Activated CD4-positive, alpha-beta T cell treated with anti-CD3 and anti-CD28 coated beads, Interleukin-2, Interleukin-4, amounts not matched to agents 100 ng/mL and 50 ng/mL, durations not matched to agents 16 hours and 8 hours (primary cell): ENCODE measurements at places on chromosomes 3 and 15.

GRCh38 chr3:141181819-141182218, 49.8 kb upstream of the PXYLP1 start:
- DNase-seq, result no peak

DNA sequence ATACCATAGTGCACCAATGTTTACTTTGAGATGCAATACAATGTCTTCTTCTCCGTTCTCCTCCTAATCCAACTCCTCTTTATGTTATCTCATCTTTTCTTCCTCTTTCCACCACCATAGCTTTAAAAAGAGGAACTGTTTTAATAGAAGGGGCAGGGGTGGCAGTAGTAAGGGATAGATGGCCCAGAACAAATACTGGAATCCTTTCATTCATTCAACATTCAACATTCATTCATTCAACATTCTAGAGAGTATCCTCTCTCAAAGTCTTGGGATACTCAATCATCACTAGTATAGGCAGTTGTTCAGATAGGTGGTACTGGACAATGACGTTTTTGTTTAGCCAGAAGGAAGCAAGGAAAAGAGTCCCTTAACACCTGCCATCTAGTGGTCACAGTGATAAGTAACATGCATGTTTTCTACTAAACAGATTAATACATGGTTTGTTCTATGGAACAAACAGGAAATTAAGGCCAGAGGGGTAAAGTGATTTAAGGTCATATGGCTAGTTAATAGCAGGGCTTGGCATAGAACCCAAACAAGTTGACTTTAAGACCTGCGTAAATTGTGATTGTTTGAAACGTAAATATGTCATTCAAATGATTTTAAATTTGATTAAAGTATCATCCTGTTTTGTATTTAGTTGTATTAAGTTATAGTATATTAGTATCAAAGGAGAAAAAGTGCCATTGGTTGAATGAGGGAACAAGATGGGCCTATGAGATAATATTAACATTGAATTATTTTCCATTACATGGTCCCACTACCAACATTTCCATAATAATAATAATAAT, 26.9 kb upstream of the EHHADH start:
- DNase-seq, result peak; percentile 43

GRCh38 chr3:110814170-110815007, 257.2 kb upstream of the NECTIN3 start:
- peak; percentile 89 for DNase-seq

GRCh38 chr3:194168994-194169393, 33.0 kb downstream of the HES1 start:
- no peak for DNase-seq

GRCh38 chr3:3309887-3310286, 130.4 kb upstream of the CRBN start:
- no peak for DNase-seq

DNA sequence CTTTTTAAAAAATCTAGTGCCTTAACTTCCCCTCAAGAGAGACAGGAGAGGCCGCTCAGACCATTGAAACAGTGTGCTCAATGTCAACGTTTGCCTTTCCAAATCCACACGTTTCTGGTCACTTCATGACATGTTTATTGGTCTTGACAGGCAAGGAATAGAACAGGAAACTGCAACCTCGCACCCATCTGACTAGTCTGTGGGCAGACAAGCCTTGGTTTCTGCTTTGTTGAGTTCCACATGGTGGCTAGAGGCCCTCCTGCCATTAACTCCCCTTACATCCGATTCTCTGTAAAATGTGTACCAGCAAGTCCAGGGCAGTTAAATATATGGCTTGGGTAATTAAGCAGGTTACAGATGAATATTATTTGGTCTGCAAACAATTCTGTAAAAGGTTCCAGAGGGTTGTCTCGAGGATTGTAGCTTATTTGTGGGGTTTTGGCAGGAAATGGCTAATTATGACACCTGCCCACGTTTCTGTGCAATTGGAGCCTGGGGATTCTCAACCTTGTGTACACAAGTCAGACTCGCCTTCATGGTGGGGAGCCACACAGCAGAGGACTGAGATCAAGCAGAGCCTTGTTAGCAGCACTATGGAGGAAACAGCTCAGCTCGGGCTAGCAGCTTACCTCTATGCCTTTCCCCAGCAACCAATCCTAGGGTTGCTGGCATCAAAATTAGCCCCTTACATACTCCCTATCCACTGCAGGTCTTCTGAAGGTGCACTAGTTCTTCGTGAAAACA, 317.5 kb upstream of the IGF1R start:
- DNase-seq, result no peak

DNA sequence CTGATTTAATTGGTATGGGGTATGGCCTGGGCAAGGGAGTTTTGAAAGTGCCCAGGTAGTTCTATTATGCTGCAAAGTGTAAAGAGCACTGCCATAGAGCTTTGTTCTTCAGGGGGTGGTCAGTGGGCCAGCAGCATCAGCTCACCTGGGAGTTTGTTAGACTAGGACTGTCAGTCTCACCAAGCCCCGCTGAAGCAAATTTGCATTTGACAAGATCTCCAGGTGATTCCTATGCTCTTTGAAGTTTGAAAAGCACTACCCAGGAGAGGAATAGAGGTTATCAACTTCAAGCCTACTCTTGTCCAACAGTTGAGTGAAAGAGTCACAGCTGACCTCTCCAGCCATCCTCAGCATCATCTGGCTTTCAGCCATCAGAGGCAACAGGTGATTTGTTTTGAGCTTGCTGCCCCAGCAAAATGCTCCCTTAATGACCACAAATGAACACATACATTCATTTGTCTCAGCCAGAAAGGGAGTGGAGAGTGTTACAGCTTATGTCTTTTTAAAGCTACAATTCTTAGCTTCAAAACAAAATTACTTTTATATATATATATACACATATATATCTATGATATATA, 8.0 kb downstream of the ZSCAN2 start:
- DNase-seq, result no peak

GRCh38 chr3:60555686-60556354, 695.4 kb downstream of the FHIT start:
- peak; percentile 54 for DNase-seq

DNA sequence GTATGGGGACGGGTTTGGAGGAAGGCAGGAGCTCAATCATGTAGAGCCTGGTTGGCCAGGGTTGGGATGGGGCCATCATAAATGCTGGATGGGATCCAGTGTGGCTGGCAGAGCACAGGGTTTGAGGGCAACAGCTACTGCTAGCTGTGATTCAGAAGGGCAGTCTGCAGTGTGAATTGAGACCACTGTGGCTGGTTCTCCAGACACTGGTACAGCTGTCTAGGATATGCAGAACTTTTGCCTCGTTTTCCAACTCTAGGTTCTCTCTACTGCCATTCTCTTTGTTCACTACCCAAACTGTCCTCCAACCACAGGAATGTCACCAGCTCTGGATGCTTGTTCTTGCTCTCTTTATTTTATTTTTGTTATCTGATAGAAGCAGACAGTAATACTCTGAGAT, 543.6 kb downstream of the AGBL1 start:
- no peak for DNase-seq

DNA sequence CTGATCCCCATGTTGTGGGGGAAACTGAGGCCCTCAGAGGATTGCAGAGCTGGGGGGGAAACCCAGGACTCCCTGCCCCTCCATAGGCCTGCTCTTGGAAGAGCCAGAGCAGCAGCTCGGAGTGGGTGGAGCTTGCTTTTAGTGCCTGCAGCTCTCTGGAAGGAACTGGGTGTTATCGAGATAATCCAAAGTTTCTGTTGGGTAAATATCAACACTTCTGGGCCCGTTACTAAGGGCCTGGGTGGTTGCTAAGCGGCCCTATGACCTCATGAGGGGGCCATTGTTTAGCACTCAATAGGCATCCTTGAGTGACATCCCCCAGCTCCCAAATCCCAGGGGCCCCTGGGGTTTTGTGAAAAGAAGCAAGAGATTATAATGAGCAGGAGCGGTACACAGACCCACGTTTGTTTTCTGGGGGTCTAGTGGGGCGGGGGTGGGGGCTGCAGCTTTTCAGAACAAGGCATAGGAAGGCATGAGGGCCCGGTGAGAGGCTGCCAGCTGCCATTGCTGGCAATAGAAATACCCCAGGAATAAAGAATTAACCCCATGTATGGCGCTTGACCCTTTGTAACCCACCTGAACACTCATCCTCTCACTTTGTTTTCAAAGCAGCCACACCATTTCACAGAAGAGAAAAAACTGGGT, 48.3 kb upstream of the ATP2B2 start:
- DNase-seq, result no peak

GRCh38 chr3:3685721-3686120, 113.5 kb upstream of the LRRN1 start:
- DNase-seq, result no peak

DNA sequence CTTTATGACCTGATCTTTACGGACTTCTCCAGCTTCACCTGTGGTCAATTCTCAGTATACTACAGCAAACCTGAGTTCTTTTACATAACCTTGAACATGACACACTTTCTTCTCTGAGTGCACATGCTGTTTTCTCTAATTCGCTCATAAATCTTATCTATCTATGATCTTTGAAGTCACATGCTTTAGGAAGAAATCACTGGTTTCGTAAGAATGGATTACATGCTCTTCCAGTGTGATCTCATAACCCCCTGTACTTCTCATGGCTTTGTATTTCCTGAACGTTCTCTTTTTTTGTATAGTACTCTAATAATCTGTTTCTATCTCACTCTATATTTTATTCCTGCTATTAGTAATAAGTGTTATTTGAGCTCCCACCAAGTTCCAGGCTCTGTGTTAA, 1165.2 kb downstream of the TBL1XR1 start:
- no peak for DNase-seq

DNA sequence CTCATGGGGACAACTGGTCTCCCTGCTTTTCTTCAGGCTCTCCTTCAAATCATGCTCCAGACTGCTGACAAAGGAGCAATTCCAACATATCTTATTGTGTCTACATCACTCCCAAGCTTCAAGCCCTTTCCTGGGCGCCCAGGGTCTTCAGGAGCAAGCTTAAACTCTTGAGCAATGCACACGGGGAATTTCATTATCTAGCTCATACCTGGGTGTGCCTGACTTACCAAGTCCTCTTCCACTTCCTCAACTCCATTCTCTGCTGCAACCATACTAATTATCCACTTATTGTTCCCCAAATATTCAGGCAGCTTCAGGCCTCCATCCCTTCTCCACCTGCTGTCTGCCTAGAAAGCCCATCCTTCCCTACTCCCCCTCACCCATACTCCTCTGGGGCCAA, 50.6 kb downstream of the B3GNT5 start:
- DNase-seq, result no peak

- DNase-seq, result no peak
Observed at GRCh38 chr3:167653760-167654159, at the start of gene WDR49. WDR49 (minus strand) TSS chr3:167653942; CDS start chr3:167653425, 517 bp downstream.

- no peak for DNase-seq
Observed at GRCh38 chr15:40435710-40436089, 5.1 kb upstream of the BAHD1 start.

- DNase-seq, result no peak
Observed at GRCh38 chr3:71485896-71486295, 97.6 kb downstream of the FOXP1 start.
